ENCODE measurements at places on chromosomes 5 and 9.
A peak's percentile ranks its signal among the peaks of the same experiment; 100 is the strongest.

- DNase-seq = peak; percentile 83
Observed at GRCh38 chr5:180291943-180292831, at the start of gene MAPK9. Gene MAPK9, minus strand, starts transcription at chr5:180292083. Its CDS starts 11,522 bp downstream, at chr5:180280561.

DNA sequence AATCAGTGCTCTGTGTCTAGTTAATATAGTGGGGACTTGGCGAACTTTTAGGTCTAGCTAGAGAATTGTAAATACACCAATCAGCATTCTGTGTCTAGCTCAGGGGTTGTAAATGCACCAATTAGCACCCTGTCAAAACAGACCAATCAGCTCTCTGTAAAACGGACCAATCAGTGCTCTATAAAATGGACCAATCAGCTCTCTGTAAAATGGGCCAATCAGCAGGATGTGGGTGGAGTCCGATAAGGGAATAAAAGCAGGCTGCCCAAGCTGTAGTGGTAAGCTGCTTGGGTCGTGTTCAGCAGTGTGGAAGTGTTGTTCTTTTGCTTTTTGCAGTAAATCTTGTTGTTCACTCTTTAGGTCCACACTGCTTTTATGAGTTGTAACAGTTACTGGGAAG, 3.6 kb upstream of the OTULINL start:
- no peak for DNase-seq

DNA sequence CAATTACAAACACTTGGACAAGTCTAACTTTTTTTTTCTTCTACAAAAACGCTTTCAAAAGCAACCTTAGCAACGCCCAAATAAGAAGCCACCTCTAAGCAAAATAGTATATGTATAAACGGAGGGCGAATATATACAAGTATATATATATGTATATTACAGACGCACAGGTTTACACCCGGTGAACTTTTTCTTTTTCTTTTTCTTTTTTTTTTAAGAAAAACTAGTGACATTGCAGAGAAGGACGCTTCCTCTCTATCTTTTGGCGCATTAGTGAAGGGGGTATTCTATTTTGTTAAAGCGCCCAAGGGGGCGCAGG, 200 bp downstream of the NPR3 start:
- no peak for DNase-seq

DNA sequence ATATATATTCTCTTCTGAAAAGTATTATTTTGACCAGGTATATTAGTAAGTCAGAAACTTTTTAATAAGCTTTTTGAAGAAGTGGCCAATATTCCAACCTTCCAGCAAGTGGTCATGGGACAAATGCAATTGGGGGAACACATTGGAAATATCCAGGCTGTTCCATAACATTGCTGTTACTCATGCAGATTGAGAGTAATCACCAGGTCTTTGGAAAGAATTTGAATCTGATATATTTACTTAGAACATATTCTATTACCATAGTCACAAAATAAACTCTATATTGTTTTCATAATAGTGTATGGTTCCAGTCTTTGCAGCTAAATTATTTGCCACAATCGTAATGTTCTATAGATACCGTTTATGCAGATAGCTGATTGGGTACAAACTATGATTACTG, 102.8 kb downstream of the TAF11L14 start:
- DNase-seq = no peak

Measured in H54 (cell line).